ENCODE measurements at places on chromosomes 7 and 10. TPM values are rescaled to one million over a fixed set of nuclear protein-coding genes. Genes with fewer than 3 reads are reported as not detected.

Gene LRRD1
- total RNA-seq: under 0.01 TPM

DNA sequence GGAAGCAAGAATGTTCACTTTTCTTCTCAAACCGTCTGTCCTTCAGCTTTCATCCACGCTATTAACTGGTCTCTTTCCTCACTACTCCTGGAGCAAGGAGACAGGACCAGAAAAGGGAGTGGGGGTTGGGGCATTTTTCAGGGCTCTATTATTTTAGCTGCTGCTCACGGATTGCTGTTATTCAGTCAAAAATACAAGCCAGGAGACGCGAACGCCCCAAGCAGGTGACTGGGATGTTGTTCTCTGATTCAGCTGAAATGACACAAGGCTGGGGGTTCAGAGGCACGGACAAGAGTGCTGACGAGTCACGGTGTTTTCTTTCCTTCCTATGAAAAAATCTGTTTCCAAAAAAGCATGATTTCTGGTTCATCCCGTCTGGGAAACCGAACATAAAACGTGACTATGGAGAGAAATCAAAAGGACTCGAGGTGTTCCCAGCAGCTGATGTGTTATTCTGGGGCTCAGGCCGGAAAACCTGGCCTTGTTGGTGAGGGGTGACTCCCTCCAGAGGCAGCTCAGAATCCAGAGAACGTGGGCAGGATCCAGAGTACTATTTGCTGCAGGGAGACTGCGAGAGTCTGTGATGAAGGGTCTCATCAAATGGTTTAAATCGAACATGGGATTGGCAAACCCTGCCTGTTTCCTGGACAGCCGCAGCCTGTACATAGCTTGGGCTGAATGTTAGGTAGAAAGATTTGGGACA is 3.5 kb upstream of the INHBA start:
- no peak for DNase-seq

GRCh38 chr10:22646388-22646853 is 68.0 kb downstream of the PIP4K2A start:
- no peak for DNase-seq

Gene GDF2
- not detected for total RNA-seq

Gene GALNT11
- total RNA-seq: 39.3 TPM

DNA sequence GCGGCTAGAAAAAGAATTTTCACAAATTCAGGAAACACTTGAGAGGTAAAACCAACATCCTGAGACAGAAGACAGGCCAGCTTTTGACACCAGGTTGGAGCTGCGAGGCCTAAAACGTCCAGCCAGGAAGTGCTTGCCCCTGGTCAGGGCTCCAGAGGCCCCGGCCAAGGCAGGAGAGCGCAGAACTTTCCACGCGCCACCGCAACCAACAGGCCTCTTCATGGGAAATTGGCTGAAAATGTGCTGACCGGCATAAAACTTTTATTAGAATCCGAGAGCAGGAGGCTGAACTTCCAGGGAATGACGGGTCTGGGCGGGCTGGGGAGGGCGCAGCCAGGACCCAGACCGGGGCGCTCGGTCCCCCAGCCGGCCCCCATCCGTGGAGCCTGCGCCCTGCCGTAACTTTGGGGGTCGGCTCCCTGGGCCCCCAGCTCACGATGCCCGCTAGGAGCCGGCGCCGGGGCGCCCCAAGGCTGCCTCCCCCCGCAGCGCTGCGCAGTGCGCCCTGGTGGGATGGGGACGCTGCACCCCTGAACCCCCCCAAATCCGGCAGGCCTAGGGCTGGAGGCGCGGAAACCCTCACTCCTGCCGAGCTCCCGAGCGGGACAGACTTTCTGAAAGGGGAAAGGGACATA is 414.0 kb upstream of the MKI67 start:
- DNase-seq: peak; percentile 42

Data from lung microvascular endothelial cell (primary cell).